Subcutaneous adipose tissue (tissue), 4 donors: ENCODE measurements at places on chromosomes 16 and 17. TPM values are rescaled to one million over a fixed set of nuclear protein-coding genes. Genes with fewer than 3 reads are reported as not detected.

NOG gene
- total RNA-seq = not detected

RASD1 gene
- 140 TPM for total RNA-seq

ADAD2 gene
- total RNA-seq = 3.6 TPM

HEATR9 gene
- not detected for total RNA-seq

PRPSAP1 gene
- total RNA-seq = 77.2 TPM

TNK1 gene
- 0.51 TPM for total RNA-seq

CDK5R1 gene
- 3.1 TPM for total RNA-seq

C17orf100 gene
- total RNA-seq = 2.0 TPM

CALCOCO2 gene
- 293 TPM for total RNA-seq

EMP2 gene
- total RNA-seq = 41.2 TPM

USP6 gene
- total RNA-seq = 0.51 TPM

MT4 gene
- not detected for total RNA-seq

WFDC1 gene
- 0.44 TPM for total RNA-seq

USP31 gene
- 18.6 TPM for total RNA-seq

SAMD14 gene
- total RNA-seq = 0.34 TPM

KCNJ2 gene
- total RNA-seq = 3.9 TPM

QPRT gene
- 13.8 TPM for total RNA-seq

ITGAL gene
- total RNA-seq = 16.5 TPM

CMTM2 gene
- total RNA-seq = not detected

PRR35 gene
- total RNA-seq = not detected
